Stimulated activated CD4-positive, alpha-beta T cell treated with anti-CD3 and anti-CD28 coated beads, Interleukin-12 subunit alpha, Interleukin-12 subunit beta, amount 100 ng/mL, for 4 hours (primary cell): ENCODE measurements at places on chromosomes 16 and 17.

DNA sequence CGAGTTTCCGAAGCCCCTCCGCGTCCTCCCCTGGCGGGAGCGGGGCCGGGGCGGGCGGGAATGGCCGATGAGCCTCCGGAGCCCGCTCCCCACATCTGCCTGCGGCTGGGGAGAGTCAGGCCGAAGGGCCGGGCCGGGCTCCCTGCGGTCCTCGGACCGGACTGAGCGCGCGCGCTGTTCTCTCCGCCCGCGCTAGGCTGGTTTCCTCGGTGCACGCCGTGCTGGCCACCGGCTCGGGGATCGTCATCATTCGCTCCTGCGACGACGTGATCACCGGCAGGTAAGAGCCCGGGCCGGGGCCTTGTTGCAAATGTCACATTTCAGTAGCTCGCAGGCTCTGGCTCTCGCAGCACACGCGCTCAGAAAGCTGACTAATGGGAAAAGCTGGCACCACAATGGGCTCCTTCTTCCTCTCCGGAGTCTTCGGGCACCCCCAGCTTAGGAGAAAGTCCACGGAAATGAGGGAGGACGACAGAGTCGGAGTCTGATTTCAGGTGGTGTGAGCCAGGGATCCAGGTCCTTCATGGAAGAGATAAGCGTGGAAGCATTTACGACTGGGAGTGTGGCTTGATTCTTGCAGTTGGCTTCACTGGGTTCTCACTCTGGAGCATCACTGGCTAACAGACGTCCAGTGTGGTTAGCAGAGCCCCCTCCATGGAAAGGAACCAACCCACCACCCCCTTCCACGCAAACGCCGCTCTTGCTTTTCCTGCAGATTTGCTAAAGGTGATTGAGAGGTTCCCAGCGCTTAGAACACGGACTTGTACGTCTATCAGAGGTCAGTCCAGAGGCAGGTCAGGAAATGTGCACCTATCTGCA, 715 bp downstream of the TLCD3A start:
- DNase-seq: peak; percentile 28

DNA sequence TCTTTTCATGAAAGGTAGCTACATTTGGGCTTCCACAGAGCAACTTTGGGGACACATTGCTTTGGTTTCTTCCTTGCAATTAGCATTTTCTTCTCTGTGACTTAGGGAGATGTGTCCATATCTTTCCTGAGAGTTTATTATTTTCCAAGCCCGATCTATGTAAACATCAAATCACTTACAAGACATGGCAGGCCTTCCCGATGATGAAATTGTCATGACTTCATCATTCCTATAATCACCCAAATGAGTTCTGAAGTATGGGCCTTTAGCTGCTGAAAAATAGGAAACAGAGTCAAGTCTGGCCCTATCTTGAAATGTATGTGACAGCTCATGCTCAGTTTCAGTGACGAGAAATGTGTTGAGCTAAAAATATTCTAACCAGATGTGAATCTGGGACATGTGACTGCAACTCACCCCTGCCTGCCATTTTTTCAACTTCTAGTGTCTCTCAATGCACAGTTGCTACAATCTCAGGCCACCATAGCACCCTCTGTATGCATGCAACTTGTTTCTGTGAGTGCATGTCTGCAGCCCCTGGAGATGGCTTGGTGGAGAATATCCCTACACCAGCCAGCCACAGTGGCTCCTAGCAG, 199.6 kb upstream of the MAF start:
- DNase-seq: no peak

DNA sequence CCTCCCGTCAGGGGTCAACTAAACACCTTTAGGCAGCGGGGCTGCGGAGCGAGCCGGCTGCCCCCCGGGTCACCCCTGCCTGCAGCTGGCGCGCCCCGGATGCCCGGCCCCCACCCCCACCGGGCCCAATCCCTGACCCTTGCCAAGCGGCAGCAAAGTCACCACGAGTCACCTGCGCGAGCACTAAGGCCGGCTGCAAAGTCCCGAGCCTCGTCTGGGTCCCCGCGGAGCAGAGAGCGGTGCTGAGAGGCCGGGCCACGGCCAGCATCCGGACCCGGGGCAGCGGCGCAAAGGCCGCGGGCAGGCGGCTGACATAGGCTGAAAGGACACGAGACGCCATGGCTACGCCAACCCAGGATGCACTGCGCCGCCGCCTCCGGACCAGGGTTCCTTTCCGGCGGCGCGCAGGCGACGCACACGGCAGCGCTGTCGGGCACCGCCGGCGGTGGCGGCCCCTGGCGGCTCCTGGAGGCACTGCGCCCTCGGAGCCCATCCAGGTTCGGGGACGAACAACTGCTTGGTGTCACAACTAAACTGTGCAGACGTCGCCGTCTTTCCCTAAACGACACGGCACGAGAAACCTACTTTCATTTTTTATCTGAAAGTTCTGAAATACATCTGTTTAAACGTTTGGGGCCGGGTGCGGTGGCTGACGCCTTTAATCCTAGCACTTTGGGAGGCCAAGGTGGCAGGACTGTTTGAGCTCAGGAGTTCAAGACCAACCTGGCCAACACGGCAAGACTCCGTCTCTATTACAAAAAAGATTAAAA, at the start of gene NDUFAB1:
NDUFAB1 (minus strand) TSS at position 366 of the 770 bp plus-strand sequence; CDS start at position 340, 26 bp downstream.
- DNase-seq: peak; percentile 92

DNA sequence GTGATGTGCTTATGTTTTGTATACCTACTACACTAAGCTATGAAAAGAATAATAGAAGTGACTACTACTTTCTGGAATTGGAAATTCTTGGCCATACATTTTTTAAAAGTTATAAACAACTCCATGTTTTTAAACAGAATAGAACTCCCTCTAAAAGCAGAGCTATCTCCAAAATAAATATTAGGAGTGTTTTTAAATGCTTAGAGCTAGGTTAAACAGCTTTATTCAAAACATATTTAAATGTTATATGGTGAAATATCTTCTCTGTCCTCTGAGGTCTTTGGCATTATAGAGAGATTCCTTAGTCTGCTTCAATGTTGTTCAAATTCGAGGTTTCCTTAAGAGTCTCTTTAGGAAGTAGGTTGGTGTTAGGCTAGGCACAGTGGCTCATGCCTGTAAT, 22.9 kb upstream of the PSMC5 start:
- DNase-seq: no peak

DNA sequence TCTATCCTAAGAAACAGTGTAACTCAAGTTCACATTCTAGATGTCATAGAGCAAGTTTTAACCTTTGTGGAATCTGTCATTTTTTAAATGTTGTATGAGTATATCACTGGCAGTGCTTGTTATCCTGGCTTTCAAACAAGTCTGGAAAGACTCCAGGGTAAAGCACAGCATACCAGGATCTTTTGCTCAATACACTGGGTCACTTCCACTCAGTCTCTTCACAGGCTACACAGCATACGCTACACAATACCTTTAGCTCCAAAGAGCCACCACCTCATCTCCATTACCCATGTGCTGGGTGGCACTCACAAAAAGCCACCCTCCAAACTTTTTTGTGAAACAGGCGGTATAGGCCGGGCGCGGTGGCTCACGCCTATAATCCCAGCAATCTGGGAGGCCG, 69.5 kb downstream of the PARN start:
- DNase-seq: no peak

DNA sequence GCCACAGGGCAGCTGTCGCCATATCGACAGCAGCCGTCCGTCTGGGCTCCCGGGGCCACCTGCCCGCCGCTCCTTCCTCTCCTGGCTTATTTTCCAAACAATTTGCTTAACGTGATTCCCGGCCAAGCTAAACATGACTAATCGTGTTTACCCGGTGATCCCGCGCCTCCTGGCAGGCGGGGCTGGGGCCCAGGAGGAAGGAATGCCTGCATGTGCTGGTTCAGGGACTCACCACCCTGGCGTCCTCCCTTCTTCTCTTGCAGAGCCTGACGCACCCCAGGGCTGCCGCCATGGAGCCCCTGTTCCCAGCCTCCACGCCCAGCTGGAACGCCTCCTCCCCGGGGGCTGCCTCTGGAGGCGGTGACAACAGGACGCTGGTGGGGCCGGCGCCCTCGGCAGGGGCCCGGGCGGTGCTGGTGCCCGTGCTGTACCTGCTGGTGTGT, 6.1 kb downstream of the SSTR5 start:
- no peak for DNase-seq

GRCh38 chr16:11494029-11494428, 92.7 kb downstream of the LITAF start:
- no peak for DNase-seq

GRCh38 chr17:27664606-27664965, 33.6 kb downstream of the LGALS9 start:
- DNase-seq: no peak

- DNase-seq: no peak
Measured at GRCh38 chr17:78973196-78973595, 6.5 kb downstream of the LGALS3BP start.

DNA sequence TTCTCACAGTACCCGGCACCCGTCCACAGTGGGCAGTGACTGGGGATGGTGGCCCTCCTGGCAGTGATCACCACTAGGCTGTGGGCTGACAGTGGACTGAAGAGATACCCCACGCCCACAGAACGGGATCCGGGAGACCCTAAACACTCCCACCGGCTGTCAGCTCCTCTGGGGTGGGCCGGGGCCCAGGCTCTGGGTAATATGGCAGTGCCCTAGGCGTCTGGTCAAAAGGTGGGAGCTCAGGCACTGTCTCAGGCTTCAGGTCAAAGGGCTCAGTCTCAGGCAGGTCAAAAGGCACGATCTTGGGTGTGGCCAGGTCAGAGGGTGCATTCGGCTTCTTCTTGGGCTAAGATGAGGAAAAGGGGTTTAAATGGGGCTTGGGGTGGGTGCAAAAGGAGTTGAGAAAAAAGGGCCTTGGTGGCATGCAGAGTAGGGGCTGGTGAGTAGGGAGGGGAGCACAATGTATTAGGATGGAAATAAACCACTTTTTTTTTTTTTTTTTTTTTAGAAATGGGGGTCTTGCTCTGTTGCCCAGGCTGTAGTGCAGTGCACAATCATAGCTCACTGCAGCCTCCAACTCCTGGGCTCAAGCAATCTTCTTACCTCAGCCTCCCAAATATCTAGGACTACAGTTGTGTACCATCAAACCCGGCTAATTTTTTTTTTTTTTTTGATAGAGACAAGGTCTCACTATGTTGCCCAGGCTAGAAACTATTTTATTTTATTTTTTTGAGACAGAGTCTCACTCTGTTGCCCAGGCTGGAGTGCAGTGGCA, 11.0 kb downstream of the CAVIN1 start:
- no peak for DNase-seq

DNA sequence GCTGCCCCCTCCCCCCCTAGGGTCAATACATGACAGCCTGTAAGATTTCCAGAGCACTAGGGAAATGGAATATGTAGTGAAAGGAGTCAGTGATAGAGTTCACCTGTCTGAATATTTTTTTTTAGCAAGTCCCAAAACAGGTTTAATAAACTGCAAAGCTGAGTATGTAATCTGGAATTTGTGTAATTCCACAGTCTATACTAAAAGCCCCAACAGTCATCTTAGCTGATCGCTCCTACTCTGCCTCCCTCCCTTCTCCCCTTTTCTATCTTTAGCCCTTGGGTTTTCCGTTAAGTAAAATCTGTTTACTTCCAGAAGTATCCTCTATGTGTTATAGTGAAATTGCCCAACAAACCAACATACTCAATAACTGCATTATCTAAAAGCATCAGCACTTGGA, 3.5 kb downstream of the CDH13 start:
- DNase-seq: no peak
